ENCODE measurements at places on chromosomes 3 and 15.

DNA sequence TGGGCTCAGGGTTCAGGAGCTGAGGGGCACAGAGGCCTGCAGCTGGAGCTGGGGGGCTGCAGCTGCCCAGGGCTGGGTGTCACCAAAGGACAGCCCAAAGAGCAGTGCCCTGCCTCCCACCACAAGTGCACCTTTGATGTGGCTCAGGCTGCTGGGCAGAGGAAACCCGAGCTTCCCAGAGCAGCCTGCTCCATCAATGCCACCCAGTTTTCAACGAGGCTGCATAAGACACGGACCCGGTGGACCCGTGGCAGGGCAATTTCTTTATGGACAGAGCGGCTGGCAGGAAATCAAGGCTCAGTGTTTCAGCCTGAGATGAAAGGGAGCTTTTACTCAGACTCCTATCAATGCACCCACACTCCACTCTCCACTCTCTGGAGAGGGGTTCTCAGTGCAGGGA, 18.7 kb downstream of the SEMA5B start:
- DNase-seq, result no peak

DNA sequence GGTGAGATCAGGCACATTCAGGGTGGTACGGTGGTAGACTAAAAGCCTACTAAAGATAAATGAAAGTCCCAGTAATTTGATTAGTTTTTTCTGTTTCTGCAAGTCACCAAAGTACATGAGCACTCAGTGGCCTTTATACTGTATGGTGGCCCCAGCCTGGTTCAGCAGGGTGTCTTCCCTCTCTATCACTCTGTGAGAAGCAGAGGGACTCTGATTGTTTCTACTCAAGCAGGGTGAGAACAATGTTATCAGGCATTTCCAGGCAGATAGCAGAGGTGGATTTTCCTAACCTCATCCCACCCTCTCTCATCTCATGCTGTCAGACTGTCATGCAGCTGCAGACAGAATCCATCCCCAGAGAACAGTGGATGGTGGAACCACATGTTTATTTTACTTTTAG, 71.5 kb upstream of the BFSP2 start:
- DNase-seq, result no peak

- DNase-seq, result no peak
Observed at GRCh38 chr3:110727056-110727455, 344.6 kb upstream of the NECTIN3 start.

DNA sequence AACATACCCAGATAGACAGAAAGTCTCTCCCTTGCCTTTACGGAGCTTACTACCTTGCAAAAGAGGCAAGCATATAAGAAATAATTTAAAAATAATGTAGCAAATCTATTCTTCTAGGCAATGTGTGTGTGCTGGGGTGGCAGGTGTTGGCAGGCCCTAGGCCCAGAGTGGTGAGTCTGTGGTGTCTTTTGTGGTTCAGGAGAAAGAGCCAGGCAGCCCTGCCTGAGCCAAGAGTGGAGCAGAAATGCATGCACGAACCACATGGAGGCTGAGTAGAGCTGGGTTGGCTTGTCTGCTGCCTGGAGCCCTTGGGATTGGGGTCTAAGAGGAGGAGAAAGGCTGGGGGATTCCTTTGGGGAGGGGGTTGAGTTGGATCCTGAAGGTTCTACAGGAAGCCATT, 70.2 kb upstream of the MYZAP start:
- no peak for DNase-seq

DNA sequence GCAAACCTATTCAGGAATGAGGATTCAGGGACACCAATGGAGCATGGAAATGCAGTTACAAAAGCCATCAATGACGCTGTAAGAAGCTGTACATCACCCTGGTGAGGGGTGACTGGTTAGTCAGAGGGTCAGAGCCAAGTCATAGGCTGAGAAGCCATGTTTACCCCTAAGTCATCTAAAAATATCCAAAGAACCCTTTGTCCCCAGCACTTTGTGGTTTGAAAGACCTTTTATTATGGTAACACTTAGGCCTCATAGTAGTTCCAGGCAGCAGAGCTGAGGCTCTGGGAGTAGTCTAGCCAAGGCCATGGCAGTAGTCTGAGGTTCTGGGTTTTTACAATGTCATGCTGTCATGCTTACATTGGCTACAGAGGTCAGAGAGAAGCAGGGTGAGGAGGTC, 131.2 kb downstream of the CTNNB1 start:
- DNase-seq, result no peak

DNA sequence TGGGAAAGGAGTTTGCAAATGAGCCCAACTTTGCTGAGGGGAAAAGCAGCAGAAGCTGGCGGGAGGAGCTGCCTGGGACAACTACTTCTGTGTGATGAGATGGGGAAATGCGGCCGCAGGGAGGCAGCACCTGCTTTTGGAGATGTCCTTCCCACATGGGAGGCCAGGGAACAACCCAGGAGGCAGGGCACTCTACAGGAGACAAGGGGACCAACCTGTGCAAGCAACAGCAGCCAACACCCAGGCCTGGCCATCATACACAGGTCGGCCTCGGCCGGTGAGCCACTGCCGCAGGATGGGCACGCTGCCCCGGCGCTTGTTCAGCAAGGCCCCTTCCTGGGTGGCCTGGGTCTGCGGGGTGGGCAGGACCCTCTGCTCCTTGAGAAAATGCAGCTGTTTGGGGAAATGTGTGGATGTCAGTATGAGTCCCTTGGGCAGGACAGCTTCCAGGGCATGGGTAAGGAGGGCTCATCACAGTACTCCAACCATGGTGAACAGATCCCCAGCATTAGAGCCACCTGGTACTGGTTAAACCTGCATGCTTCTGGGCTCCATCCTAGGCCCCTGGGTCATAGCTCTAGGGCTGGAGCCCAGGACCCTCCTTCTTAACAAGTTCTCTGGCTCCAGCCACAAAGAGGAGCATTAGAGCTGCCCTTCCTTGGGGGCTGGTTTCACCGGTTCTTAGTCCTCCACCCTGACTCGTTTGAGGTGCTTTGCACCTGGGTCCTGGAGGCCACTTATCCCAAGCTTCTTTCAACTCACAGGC, 11.6 kb downstream of the EPB42 start:
- no peak for DNase-seq

DNA sequence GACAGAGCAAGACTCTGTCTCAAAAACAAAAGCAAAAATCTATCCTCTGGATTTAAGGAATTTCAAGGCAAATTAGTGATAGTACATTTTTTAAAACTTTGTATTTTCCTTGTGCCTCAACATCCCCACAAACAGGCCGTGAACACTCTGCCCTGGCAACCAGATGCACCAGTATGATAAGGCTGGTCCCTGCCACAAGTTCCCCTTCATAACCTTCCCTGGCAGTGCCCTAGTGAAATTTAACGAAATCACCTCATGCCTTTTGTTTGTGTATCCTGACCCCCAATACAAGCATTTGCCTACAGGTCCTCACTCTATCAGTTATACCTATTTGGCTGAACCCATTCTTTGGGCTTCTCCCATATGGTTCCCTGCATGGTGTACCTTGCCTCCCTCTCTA, 107.4 kb upstream of the FLNB start:
- no peak for DNase-seq

GRCh38 chr15:50318697-50319096, 36.3 kb downstream of the GABPB1 start:
- DNase-seq, result no peak

- DNase-seq, result peak; percentile 77
Observed at GRCh38 chr3:101561630-101562328, at the start of gene TRMT10C. TRMT10C (plus strand) TSS chr3:101561868; CDS start chr3:101564782, 2,914 bp downstream.

DNA sequence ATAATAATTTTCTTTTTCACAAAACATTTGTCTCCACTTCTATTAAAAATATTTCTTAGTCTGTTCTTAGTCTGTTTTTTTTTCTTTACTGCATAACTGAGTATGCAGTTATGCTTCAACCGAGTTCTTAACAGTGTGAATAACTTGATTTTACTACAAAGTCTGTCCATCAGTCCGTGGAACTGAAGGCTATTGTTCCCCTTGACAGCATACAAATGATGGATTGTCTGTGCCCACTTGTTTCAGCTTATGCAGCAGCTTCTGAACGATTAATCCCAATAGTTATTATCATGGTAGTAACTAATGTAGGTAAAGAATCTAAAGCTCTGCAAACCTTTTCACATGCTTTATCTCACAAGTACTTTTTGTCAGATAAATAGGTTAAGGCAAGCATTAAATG, 150.7 kb downstream of the SSR3 start:
- DNase-seq, result no peak

DNA sequence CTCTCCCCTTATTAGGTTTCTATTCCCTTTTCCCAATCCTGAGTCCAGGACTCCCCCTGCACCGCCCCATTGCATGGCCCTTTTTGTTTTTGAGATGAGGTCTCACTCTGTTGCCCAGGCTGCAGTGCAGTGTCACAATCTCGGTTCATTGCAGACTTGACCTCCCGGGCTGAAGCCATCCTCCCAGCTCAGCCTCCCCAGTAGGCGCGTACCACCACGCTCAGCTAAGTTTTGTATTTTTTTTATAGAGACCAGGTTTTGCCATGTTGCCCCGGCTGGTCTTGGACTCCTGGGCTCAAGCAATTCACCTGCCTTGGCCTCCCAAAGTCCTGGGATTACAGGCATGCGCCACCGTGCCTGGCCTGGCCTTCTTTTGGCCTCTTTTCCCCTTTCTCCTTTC, 29.3 kb downstream of the PDIA5 start:
- no peak for DNase-seq

DNA sequence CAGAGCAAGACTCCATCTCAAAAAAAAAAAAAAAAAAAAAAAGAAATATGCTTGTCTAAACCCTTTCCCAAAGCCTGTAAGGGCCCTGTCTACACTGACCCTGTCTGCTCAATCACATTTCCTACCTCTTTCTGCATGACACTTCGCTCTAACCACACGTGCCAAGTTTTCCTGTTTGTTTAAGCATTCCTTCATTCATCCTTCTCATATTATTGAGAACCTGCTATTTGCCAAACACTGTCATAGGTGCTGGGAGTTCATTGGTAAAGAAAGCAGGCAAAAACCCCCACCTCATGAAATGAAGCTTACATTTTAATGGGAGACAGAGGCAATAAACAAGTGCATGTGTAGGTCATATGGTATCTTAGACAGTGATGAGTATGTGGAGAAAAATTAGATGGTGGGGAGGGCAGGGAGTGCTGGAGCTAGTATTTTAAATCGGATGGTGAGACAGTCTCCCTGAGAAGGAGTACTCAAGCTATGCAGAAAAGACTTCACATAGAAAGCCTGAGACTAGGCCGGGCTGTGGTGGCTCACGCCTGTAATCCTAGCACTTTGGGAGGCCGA, 48.0 kb downstream of the B3GNT5 start:
- no peak for DNase-seq

DNA sequence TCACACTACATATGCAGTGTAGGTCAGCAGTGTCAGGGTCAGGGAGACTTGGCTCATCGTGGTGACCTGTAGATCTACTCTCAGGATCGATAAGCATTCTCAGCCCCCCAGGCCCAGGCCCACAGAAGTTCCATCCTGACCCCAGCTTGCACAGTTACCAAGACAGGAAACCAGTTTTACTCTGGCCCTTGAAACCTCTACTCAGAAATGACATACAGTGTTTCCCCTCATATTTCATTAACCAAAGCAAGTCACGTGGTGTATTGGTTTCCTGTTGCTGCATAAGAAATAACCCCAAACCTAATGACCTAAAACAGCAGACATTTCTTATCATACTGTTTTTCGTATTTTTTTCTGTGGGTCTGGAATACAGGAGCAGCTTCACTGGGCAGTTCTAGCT, 242.2 kb downstream of the SLCO3A1 start:
- no peak for DNase-seq

DNA sequence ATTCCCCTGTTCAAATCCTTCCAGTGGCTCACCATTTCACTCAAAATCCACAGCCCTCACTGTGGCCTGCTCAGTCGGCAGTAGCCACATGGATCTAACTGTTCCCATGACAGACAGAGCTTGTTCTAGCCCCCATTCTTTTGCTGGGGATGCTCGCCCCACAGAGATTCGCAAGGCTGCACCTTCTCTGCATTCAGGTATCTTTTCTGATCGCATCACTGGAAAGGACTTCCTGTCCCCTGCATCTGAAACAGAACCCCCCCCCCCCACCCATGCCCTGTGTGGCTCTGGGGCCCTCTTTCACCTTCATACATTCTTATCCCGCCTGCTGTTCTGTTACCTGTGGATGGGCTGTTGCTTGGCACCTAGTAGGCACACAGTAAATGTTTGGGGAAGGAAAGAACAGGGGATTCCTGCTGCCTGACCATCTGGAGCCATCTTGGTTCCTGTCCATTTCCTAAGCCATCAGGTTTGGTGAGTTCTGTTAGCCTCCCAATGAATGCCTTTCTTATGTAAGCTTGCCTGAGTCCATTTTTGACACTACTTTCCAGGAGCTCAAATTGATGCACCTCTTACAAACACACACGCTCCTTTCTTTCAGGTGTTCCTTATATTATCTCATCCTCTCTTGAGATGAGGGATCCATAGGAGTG, 42.9 kb upstream of the PGPEP1L start:
- no peak for DNase-seq

GRCh38 chr15:39587096-39587721, 6.3 kb downstream of the THBS1 start:
- no peak for DNase-seq

- DNase-seq, result no peak
Observed at GRCh38 chr3:184531626-184532280, 29.8 kb upstream of the EPHB3 start.

GRCh38 chr15:89802986-89803824, 11.4 kb downstream of the ANPEP start:
- no peak for DNase-seq

- DNase-seq, result no peak
Observed at GRCh38 chr3:32719335-32719734, 34.3 kb downstream of the CNOT10 start.

DNA sequence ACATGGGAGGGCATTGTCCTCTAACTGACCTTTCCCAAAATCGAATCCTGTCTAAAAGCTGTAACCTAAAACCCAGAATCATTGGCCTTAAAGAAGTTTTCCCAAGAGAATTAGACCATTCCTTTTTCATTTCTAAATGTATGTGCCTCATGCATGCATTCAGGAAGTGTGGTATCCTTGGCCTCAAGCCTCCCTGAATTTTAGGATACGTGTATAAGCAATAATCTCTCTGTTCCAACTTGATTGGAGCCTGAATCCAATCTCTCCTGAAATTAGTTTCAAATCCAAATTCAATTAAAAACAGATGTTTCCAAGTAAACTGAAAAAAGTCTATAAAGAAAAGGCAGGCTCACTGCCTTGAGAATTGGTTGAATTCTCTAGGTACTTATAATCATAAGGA, 86.0 kb upstream of the VEPH1 start:
- DNase-seq, result no peak

DNA sequence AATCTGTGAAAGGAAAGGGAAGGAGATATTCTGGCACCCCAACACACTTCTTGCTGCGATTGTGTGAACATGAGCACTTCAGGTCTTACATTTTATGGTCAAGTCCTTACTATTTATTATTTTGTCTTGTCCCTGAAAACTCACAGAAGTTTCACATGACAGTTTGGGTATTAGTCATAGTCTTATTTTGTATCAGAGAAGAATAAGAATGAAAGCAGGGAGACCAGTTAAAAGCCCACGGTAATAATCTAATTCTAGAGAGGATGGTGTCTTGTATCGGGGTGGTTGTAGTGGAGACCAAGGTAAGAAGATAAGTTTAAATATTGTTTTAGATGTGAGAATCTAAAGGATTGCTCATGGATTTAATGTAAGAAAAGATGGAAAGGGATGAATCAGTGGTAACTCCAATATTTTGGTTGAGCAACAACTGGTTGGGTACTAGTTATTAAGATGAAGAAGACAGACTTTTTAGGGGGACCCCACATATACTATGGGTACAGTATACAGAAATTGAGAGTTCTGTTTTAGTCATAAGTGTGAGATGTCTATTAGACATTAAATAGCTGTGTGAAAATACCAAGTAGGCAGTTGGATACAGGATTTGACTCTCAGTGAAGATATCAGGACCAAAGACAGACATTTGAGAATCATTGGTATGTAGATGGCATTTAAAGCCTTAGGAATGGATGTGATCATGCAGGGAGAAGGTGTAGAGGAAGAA, 227.6 kb downstream of the MFSD1 start:
- DNase-seq, result no peak

GRCh38 chr3:114310695-114311094, 16.9 kb downstream of the TIGIT start:
- no peak for DNase-seq

Data from SK-N-MC (cell line).